Progenitor cell of endocrine pancreas (in vitro differentiated cells): ENCODE measurements at places on chromosomes 12 and 14.

DNA sequence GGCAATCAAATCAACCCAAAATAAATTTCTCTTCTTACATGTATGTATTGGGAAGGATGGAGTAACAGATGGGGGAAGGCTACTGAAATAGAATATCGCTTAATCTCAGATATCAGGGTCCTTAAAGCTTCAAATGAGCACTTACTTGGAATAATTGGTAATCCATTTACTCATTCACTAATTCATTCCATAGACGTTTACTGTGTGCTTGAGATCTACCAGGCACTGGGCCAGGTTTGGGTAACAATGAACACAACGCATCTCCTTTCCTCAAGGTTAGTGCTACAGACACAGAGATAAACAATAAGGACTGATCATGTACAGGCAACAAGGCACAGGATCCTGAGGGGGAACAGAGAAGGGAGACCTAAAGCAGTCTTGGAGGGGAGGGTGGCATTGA, 54.4 kb upstream of the KRR1 start:
- DNase-seq = no peak

DNA sequence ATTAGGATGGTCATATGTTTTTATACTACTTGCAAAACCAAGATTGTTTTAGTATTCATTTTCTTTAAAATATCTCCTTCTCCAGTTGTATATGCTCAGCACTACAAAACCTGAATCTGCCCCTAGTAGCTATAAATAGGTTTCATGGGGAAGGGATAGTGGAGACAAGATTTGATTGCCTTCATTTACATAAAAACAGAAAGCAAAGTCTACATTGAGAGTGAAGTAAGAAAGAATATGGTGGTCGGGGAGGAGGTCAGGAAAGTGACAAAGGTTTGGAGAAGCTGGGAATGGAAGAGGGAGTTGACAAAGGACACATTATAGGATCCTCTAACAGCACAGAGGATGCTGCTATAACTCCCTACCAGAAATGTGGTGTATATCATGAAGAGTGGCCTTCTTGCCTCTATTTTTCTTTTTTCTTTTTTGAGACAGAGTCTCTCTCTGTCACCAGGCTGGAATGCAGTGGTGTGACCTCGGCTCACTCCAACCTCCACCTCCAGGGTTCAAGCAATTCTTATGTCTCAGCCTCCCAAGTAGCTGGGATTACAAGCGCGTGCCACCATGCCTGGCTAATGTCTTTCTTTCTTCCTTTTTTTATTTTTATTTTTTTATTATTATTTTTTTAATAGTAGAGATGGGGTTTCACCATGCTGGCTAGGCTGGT, 6.6 kb upstream of the LRP6 start:
- DNase-seq = no peak

- DNase-seq = no peak
Observed at GRCh38 chr14:74935360-74935680, 12.3 kb upstream of the RPS6KL1 start.

DNA sequence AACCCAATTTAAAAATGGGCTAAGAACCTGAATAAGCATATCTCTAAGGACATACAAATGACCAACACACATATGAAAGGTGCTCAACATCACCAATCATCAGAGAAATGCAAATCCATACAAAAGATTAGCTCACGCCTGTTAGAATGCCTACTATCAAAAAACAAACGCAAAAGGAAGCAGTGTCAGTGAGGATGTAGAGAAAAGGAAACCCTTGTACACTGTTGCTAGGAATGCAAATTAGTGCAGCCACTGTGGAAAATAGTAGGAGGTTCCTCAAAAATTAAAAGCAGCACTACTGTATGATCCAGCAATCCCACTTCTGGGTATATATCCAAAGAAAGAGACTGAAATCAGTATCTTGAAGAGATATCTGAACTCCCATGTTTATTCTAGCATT, 133.0 kb downstream of the CPNE8 start:
- DNase-seq = no peak

DNA sequence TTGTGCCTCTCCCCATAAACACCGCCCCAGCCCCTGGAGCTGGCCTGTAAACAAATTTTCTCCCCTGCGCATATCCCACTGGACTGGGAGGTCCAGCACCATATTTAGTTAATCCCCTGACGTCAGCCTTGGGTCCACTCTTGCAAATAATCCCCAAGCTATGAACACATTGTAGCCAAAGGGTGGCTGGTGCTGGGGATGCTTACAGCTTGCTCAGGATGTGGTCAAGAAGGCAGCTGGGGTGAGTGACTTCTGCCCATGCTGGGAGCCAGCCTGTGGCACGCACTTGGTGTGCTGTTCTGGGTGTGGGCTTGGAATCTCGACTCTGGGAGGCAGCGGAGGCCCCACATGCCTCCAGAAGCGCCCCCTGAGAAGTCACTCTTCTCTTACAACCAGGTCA, 32.1 kb downstream of the CMKLR1 start:
- no peak for DNase-seq

- no peak for DNase-seq
Observed at GRCh38 chr12:94099632-94100031, 48.7 kb upstream of the PLXNC1 start.

DNA sequence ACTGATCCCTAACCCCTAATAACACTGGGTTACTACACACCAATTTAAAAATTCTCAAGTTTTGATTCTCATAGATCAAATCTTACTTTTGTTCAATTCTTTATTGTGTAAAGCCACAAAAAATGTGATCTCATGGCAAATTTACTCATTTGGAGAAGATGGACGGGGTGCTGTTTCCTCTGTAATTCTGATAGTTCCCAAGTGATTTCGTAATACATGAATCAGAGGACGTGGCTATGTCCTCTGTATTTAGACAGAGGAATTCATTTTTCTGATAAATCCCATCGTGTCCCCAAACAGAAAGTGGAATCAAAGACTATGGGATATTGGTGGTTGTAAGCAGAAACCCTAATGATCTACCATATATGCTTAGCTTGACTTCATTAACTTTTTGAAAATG, 76.6 kb upstream of the GNG2 start:
- DNase-seq = no peak

GRCh38 chr12:116238149-116238548, 39.3 kb downstream of the MED13L start:
- no peak for DNase-seq

GRCh38 chr14:48580692-48581091, 905.3 kb upstream of the MDGA2 start:
- DNase-seq = no peak

DNA sequence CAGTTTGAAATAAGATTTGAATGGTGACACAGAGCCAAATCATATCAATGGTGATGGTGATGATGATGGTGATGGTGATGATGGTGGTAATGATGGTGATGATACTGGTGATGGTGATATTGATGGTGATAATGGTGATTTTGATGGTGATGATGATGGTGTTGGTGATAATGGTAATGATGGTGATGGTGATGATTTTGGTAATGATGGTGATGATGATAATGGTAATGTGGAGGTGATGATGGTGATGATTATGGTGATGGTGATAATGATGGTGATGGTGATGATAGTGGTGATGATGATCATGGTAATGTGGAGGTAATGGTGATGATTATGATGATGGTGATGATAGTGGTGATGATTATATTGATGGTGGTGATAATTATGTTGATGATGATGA, 311.9 kb upstream of the SFSWAP start:
- DNase-seq = no peak
